ENCODE measurements at places on chromosomes 6 and 20. TPM values are rescaled to one million over a fixed set of nuclear protein-coding genes. Genes with fewer than 3 reads are reported as not detected.

GRCh38 chr6:127247114-127248096, 19.3 kb upstream of the RNF146 start:
- DNase-seq: no peak

Gene GJA10
- total RNA-seq: not detected

DNA sequence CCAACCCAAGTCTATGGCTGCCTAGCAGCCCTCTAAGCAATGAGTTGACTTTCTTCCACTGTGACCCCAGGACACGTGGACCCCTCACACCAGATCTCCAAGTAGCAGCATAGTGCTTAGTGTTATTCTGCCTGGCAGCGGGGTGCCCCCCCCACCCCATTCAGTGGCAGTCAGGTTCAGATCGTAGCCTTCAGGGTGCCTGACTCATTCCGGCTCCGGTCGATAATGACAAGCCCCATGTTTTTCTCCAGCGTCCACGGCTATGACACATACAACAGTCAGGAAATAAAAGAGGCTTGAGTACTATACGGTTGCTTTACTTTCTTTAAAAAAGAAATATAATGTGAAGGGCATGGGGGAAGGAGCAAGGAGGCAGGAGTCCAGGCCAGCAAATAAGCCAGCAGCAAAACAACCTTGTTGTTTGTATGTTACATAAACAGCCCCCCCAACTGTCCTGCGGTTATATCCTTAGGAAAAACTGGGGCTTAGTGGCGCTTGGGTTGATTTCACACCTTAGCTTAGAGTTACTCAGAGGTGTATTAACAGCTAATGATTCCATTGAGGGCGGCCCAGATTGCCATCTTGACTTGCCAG, 23.1 kb downstream of the GNAS start:
- DNase-seq: no peak

Gene MLN
- total RNA-seq: not detected

DNA sequence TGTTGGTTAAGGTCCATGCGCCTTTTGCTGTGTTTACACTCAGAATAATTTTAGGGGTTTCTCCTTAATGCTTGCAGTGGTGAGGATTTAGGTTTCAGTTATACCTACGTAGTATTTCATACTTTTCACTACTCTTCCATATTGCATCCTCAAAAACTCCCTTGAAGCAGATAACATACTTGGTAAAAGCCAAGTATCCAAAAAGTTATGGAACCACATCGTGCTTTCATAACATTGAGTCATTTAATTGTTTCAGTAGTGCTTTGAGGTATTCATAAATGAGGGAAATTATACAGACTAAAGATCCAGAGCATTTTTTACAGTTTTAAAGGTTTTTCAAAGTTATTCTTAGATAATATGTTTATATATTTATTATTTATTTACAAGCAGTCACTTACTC, 4.0 kb upstream of the ATXN1 start:
- DNase-seq: no peak

Gene PPARD
- 20.0 TPM for total RNA-seq

DNA sequence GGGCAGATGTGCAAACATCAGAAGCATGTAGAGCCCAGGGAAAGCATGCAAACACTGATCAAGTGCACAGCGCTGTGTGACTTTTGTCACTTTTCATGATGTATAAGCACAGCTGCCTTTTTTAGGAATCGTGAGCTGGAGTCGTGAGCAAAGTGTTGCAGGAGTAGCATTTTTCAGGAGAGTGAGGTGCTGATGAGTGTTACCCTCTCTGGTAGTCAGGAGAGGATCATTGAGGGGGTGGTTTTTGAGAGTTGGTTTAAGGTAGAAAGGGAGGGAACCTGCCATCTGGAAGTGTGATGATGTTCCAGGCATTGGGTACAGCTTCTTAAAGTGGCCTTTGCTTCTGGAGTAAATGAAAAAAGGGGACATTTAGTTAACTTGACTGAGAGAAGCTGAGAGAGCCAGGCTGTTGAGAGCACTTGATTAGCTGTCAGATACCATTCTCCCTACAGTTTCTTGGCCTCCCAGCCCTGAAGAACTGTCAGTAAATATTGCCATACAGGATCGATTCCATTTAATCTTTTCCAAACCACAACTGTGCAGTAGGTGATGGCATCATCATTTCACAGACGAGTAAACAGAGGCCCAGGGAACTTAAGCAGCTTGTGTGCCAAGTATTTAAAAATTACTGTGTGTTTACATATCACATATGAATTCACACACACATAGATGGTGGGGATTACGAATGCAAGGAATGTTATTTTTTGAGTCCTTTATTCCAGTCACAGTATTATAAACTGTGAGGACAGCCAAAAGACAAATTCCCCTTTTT, 28.9 kb downstream of the TPD52L1 start:
- DNase-seq: no peak

Gene C4B
- total RNA-seq: 4.1 TPM

DNA sequence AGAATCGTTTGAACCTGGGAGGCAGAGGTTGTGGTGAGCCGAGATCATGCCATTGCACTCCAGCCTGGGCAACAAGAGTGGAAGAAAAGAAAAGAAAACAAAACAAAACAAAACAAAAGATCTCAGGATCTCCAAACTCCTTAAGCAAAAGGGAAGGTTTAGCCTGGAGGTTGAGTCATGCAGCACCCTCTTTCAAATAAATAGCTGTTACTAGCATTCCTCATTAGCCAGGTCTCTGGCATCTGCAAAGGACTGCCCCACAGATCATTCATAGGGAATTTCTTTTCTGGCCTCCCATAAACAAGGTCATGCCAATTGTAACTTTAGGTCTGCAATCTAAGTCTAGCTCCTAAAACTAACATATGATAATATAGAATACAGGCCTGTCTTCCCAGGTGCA, 37.2 kb downstream of the EDN1 start:
- no peak for DNase-seq

GRCh38 chr6:158707120-158707820, 57.4 kb downstream of the SYTL3 start:
- no peak for DNase-seq

- DNase-seq: no peak
Measured at GRCh38 chr6:114452785-114453401, 110.1 kb upstream of the HS3ST5 start.

DNA sequence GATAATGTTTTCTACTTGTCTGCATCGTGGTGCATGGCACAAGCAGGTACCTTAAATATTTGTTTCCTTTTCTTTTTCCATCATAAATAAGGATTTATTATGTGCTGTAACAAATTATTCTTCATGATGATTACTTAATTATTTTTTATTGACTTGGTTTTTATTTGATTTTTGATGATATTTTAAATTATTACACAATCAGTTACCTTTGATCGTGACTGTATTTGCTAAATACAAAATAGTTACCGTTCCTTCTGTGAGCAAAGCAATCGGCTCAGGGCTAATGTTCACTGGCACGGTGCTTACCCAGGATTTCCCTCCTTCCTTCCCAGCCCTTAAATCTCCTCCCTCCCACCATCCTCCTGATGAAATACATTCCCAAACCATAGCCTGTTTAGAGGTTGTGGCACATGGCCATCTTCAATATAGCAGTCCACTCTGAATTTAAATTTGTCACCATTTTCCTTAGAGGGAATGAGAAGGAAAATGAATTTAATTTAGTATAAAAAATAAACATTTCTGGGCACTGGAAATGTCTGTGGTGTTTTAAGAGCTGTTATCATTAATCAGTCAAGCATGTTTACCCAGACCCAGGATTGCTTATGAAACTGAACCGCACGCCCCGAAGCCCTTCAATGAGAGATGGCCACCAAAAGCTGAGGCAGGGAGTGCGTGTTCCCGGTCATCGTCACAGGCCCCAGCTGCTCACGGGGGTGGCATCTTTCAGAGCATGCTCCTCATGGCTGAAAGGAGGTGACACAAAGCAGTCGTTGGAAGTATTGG, 23.0 kb upstream of the EXOC2 start:
- no peak for DNase-seq

Gene COX4I2
- total RNA-seq: not detected

- DNase-seq: no peak
Measured at GRCh38 chr6:27136978-27137814, 110.3 kb upstream of the PRSS16 start.

Gene PI16
- total RNA-seq: 0.24 TPM

DNA sequence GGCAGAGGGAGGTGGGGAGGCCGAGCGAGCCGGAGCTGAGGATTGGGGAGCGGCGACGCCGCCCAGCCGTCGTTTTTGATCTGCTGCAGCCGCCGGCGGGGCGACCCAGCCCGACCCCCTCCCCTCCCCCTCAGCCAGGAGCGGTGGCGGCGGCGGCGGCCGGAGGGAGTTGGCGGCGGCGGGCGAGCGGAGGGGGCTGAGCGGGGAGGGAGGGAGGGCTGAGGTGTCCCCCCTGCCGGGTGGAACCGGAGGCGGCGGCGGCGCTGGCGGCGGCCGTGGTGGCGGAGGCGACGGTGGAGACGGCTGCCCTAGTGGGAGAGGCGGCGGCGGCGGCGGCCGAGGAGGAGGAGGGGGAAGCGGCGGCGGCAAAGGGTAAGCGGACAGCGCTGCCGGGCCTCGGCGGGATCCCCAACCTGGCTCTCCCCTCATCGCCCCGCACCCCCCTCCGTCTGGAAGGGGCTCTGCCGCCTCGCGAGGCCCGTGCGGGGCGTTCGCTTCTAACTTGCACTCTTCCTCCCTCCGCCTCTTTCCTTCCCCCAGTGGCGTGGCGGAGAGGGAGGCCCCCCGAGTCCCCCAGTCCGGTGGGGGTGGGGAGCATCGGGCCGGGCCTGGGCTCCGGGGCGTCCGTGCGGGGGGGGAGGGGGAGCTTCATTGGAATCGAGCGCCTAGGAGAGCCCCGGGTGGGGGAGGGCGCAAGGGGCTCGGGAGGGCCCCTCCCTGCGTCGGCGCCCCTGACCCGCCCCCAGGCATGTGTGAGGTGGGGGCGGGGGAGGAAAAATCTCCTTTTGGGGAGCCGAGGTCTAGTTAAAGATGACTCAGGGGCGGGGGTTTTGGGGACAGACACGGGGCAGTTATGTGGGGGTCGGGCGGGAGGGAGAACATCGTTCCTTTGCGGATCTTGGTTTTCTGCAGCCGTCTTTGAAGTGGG, at the start of gene TAB2:
Gene TAB2, plus strand, starts transcription at position 69 of the 928 bp plus-strand sequence. CDS start 52,286 bp downstream, outside the sequence.
- peak; percentile 67 for DNase-seq

GRCh38 chr20:63568986-63569949, 4.8 kb downstream of the HELZ2 start:
- no peak for DNase-seq

- DNase-seq: no peak
Measured at GRCh38 chr20:23050076-23050838, 785 bp upstream of the THBD start.

- no peak for DNase-seq
Measured at GRCh38 chr6:96235927-96236326, 220.2 kb downstream of the FUT9 start.

Gene LST1
- 13.0 TPM for total RNA-seq

Gene CST2
- not detected for total RNA-seq
